ENCODE measurements at places on chromosomes 7 and 10.

DNA sequence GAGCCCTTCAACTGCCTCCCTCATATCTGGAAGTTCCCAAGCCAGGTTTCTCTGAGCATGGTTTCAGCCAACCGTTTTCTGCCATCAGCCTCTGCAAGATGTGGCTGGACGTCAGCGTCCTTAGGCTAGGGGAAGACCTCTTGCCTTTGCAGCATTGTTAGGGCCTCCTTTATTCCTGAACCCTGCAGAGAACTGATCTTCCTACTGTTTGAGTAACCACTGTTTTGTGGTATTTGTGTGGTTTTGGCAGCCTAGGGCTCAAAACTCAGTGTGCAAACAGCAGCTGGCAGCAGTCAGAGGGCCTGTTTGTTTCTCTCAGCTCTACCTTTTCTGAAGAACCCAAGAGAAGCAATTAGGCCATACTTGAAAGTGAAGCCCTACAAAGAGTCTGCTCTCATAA, 83.4 kb upstream of the SEMA3E start:
- DNase-seq = no peak

DNA sequence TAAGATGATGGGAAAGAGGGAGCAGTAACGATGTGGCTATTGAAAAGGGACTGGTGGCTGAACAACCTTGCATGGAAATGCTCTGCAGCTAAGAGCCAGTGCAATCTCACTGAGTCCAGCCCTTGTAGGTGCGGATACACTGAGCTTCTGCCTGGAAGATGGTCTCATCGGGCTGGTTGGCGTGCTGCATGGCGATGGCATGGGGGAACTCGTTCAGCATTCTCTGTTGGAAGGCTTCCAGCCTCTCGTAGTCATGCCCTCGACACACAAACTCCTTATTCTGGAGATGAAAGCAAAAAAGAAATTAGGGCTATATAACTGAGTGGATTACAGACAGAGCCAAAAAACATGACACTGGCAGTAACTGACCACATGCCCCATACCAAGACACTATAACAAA, 197.8 kb upstream of the IMMP2L start:
- DNase-seq = no peak

DNA sequence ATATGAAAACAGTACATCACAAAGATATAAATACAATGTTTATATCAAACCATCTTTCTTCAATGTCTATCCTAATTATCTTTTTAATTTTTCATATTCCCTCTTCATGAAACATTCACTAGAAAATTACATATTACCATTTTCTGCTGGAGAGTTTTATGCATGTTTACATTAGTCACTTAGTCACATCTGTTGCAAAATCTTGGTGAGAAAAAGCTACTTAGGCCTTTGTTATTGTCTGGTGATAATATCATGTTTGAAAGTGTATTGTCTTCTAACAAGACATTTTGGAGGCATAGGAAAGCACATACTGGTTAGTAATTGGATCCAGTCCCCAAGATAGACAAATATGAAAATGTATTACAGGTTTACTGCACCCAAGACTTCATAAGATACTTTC, 163.6 kb downstream of the GNAI1 start:
- DNase-seq = no peak

DNA sequence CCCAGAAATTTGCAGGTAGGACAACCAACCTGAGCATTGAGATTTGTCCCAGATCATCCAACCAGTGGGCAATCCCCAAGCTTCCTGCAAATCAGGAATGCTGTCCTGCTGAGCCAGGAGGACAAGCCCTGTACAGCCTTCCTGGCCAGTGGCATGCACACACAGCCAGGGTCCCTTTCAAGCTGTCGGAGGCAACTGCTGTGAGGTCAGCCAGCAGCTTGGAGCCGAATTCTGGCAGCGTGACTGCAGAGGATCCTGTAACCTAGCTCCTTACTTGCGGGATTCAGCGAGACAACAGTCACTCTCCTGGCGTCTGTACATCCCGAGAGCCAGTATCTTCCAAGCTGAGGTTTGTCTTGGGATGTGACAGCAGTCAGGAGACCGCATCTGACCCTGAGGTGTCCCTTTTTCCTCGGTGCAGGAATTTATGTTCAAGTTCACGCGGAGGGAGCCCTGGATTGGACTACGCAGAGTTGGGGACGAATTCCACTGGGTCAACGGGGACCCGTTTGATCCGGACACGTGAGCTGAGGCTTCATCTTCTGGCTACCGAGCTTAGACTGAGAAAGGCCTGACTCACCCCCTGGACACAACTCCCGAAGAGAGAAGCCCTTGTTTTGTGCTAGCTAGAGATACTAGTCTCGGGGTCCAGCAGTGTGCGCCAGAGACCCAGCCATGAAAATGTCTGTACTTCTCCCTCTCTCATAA, 18.3 kb downstream of the CLEC2L start:
- DNase-seq = no peak

GRCh38 chr7:28957064-28957750, 923 bp downstream of the TRIL start:
- DNase-seq = no peak

DNA sequence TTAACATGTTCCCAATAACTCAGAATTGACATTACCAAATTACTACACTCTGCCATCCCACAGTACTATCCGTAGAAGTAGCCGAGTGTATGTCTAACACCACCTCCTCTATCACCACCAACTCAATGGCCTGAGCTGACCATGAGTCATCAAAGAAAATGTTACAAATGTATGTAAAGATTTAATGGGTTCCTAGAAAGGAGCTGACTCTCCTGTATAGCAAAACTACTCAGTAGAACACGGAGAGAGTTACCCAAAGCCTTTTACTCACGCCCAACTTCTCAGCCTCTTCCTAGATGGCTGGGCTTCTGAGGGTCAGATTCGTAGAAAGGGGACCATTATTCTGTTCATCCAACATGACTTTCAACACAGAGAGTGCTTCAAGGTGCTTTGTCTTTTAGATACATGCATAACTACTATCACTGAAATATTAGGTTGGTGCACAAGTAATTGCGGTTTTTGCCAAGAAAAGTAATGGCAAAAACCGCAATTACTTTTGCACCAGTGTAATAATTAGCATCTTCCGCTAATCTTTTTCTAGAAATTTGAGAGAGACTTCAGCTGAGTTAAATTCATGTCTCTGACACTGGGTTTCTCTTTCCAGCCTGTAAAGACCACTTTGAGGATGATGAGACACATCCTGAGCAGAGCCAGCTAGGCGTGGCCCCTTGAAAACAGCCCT, 24.0 kb upstream of the NANOS1 start:
- DNase-seq = no peak

GRCh38 chr7:129134356-129134987, 10.0 kb upstream of the TSPAN33 start:
- no peak for DNase-seq
